ENCODE measurements at places on chromosomes 2 and 18. TPM values are rescaled to one million over a fixed set of nuclear protein-coding genes. Genes with fewer than 3 reads are reported as not detected.

The SH3YL1 gene
- 85.8 TPM for total RNA-seq

The CAPN14 gene
- 0.47 TPM for total RNA-seq

The FEV gene
- 0.29 TPM for total RNA-seq

The FANCL gene
- total RNA-seq = 43.3 TPM

The WNT10A gene
- 53.2 TPM for total RNA-seq
